GM06990 (cell line): ENCODE measurements at places on chromosomes 6 and 20.

- no peak for DNase-seq
These were observed 125.7 kb upstream of the SSTR4 start for GRCh38 chr20:22909436-22909835.

- DNase-seq: no peak
These were observed 28.4 kb upstream of the GSTA3 start for GRCh38 chr6:52937908-52938307.

DNA sequence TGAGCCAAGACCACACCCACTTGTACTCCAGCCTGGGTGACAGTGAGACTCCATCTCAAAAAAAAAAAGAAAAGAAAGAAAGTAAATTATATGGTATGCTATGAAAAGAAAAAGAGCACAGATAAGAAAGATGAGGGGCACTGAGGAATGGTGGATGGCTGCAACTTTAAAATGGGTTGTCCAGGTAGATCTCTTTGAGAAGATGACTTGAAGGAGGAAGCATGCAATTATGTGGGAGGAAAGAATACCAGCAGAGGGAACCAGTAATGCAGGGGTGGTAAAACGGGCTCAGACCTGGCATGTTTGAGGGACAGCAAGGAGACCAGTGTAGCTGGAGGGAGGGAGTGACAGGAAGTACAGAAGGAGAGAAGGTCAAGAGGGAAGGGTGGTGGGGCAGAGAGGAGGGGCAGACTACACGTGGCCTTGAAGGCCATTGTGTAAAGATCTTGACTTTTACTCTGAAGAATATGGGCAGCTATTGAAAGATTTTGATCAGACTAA lies 22.3 kb downstream of the LINC00237 start:
- DNase-seq: no peak

DNA sequence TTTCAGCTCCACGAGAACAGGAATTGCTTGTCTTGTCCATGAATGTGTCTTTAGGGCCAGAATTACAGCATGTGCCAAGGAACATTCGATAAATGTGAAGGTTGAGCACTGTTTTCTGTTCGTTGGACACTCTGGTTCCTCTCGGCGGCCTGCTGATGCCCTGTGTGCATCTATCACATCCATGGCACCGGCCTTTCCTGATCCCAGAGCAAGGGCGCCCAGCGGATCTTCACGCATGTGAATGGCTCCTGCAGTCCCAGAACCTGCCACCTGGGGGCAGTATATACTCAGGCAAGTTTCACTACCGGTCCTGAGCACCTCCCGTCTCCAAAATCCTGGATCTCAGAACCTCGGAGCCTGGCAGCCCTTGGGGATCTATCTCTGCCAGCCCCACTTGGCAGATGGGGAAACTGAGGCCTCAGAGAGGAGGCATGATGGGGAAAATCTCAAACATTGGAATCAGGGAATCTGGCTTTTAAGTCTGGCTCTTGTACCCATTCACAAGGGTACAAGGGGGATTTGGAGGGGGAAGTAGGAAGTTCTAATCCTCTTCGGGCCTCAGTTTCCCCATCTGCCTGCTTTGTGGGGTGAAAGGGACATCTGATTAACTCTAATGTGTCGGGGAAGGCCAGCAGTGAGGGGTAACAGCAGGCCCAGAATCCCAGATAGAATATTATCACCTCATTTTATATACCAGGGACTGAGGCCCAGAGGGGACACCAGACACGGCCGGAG lies 4.3 kb upstream of the CEBPB start:
- no peak for DNase-seq

DNA sequence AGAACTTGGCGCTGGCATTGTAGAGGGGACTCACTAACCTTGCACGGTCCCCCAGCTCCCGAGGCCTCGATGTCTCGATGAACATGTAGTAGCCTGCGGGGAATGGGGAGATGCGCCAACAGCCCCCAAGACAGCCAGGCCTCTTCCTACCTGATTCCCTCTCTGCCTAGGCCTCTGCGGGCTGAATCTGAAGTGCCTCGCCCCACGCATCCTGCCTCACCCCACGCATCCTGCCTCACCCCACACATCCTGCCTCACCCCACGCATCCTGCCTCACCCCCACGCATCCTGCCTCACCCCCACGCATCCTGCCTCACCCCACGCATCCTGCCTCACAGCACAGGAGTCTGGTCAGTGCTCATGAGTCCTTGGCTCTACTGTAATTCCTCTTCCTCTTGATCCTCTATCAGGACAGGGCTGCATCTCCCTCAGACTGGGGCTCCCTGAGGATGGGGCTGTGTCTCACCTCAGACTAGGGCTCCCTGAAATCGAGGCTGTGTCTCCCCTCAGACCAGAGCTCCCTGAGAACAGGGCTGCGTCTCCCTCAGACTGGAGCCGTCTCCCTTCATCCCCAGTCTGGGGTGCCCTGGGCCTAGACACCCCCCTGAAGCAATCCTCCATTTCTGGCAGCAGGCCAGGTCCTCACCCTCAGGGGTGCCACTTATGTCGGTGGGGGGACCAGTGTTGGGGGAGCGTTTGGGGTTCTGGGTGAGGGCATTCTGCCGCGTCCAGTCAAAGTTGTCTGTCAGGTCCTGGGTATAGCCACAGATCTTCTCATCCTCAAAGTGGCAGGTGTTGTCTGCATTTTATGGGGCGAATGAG lies 53.6 kb downstream of the MDGA1 start:
- DNase-seq: no peak

DNA sequence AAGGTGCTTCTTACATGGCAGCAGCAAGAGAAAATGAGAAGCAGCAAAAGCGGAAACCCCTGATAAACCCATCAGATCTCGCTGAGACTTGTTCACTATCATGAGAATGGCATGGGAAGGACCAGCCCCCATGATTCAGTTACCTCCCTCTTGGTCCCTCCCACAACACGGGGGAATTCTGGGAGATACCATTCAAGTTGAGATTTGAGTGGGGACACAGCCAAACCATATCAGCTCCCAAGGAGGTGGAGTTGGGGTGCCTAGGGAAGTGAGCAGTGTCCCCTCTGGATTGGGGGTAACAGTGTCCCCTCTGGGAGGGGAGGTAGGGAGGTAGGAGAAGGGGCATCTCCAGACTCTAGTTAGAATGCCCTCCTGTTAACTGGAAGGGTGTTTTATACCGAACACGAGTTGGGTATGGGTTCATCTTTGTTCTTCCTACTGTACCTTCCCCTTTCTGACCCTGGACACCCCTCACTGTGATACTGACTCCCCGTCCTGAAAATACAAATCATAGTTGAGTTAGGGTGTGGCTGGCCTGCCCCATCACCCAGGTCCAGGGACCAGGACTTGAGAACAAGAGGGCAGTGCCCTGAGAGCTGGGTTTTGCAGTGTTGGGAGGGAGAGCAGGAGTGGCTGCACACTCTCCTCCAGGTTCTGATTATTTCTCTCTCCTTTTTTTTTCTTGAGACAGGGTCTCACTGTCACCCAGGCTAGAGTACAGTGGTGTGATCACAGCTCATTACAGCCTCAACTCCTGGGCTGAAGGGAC lies 62.0 kb downstream of the EFCAB8 start:
- DNase-seq: no peak

GRCh38 chr6:20266851-20267608 lies 54.8 kb upstream of the MBOAT1 start:
- DNase-seq: peak; percentile 11

GRCh38 chr6:79610306-79611009 lies 20.7 kb upstream of the SH3BGRL2 start:
- no peak for DNase-seq

GRCh38 chr6:20211941-20212391 lies 303 bp downstream of the MBOAT1 start:
- no peak for DNase-seq

- DNase-seq: no peak
These were observed 8.8 kb downstream of the ZBTB46 start for GRCh38 chr20:63822276-63822696.

GRCh38 chr6:134674562-134674961 lies 275.3 kb downstream of the ALDH8A1 start:
- no peak for DNase-seq

GRCh38 chr6:166952567-166953486 lies 3.5 kb downstream of the RNASET2 start:
- DNase-seq: no peak

- DNase-seq: no peak
These were observed 586.6 kb upstream of the BTBD3 start for GRCh38 chr20:11331096-11331495.

DNA sequence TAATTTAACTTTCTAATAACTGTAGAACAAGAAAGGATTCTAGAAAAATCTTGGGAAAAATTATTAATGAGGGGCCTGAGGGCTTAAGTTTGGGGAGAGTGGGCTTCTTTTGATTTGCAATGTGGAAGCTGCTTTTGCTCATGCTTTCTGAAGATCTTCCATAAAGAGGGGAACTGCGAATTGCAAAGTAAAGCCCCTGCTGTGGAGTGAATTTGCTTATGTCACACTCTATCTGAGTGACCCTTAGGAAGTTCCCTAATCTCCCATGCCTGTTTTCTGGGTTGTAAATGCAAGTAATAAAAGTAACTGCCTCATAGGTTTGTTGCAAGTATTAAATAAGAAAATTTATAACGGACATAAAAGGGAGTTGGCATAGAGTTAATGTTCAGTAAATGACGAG lies 301.2 kb downstream of the PLCB1 start:
- DNase-seq: no peak

DNA sequence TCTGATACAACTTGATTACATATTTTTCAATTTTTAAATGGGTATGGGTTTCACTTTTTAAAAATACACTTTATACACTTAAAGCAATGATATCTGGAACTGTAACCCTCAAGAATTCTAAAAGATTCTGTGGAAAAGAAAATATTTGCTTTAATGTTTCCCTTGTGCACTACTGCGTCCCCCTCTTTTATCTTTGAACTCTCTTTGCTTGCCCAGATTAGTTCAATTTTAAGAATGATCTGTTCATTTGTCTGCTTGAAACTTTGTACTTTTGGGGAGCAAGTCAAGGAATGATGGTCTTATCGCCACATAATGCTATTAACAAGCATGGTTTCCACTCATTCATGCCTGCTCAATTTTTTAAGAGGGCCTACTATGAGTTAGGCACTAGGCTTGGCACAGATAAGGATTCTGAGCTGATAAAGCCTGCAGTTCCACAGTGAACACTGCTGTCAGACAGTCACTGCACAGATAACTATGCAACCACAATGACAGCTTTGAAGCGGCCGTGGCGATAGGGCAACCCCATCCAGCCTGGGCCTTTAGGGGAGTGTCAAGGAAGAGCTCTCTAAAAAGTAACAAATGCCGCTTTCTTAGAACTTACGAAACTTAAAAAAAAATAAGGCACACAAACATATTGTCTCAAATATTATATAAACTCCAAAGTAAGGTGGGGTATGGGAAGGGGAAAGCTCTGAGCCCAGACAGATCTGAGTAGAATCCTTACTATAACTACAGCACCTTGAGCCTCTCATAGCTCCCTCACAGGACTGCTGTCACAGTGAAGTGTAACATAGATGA lies 29.7 kb downstream of the FYN start:
- DNase-seq: no peak

- DNase-seq: no peak
These were observed 57.2 kb upstream of the TGM3 start for GRCh38 chr20:2238601-2239000.

DNA sequence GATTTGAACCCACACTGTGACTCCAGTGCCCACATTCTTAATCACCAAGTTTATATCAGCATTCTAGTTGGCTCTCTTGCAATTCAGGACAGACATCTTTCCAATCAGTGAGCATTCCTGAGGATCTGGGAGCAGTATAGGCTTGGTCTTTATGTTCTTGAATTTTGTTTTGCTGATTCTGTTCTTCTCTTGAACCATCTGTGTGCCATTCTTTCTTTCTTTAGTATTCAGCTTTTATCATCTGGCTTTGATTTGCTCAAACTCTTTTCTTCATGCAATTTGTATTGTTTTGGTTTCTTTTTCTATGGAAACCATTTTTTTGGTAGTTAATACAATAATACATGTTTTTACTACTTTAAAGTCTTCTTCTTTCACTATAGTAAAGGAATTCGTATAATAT lies 162.4 kb downstream of the CD109 start:
- DNase-seq: no peak

GRCh38 chr6:8551993-8552392 lies 116.6 kb upstream of the SLC35B3 start:
- no peak for DNase-seq

GRCh38 chr6:99425647-99426450 lies 741 bp upstream of the PNISR start:
- peak; percentile 80 for DNase-seq

- DNase-seq: no peak
These were observed 12.2 kb downstream of the BRD2 start for GRCh38 chr6:32980488-32981038.

GRCh38 chr6:150729188-150729748 lies 129.6 kb downstream of the PLEKHG1 start:
- no peak for DNase-seq

DNA sequence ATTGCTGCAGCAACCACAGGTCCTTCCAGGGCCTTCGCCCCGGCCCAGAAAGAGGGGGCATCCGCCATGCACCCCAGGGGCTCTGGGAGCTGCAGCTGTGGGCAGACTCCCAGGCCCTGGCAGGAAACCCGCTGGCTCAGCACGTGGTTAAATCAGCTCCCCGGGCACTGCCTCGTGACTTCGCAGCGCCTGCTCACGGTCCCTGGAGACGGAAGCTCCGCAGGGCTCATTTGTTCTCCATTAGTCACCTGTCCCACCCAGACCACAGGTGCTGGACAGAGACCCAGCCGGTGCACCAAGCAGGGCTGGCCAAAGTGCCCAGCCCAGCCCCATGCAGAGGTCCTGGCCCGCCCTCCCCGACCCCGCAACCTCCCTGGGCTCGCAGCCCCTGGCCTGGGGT lies 14.7 kb downstream of the KCNQ2 start:
- DNase-seq: no peak

- no peak for DNase-seq
These were observed 174.4 kb downstream of the COL19A1 start for GRCh38 chr6:70040766-70041165.

- DNase-seq: no peak
These were observed 152.3 kb downstream of the ALDH8A1 start for GRCh38 chr6:134797400-134798113.
